ENCODE measurements at places on chromosomes 3 and 15.

DNA sequence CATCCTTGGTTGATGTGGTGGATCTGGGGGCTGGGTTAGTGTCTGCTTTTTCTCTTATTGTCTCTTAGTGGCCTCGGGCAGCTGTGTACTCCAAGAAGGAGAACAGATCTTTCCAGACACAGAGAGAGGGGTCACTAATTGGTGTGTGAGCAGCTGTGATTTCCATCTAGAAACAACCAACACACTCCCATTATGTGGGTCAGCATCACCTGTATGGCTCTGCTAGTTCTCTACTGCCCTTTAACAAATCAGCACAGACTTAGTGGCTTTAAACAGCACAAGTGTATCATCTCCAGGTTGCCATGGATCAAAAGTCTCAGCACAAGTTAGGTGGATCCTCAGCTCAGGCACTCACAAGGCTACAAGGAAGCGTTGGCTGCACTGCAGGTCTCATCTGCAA, 156.8 kb downstream of the LRTM1 start:
- no peak for DNase-seq

GRCh38 chr15:29623116-29623639, 199.1 kb downstream of the TJP1 start:
- no peak for DNase-seq

- DNase-seq = no peak
Observed at GRCh38 chr3:100210772-100211135, 50.0 kb upstream of the TBC1D23 start.

DNA sequence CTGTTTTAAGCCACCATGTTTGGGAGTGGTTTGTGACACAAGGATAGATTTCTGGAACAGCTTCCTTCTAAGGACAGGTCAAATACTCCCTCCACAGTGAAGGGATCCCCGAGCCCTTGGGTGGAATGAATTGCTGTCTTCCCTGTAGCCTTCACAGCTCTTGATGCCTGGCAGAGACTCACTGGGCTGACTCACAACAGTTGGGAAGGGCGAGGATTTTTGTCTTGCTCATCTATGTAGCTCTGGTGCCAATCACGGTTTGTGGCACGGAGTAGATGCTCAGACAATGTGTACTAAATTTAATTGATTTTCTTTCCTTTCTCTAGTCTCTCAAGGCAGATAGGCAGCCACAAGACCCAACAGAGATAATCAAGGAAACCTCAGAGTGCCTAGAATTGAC, 27.0 kb downstream of the CRYGS start:
- no peak for DNase-seq

DNA sequence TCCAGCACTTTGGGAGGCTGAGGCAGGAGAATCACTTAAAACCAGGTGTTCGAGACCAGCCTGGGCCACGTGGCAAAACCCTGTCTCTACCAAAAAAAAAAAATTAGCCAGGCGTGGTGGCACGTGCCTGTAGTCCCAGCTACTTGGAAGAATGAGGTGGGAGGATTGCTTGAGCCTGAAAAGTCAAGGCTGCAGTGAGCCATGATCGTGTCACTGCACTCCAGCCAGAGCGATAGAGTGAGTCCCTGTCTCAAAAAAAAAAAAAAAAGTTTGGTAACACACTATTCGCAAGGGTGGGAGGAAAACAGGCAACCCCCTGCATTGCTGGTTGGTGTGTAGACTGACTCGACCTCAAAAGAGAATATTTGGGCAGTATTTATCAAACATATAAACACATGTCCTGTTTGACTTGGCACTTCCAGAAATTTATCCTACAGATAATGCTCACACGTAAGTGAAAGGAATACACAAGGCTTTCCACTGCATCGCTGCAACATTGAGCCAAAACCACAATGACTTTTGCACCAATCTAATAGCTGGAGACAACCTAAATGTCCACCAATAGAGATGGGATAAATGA, 3.1 kb upstream of the ANPEP start:
- no peak for DNase-seq

GRCh38 chr15:66675446-66675845, 26.6 kb upstream of the SMAD6 start:
- no peak for DNase-seq

DNA sequence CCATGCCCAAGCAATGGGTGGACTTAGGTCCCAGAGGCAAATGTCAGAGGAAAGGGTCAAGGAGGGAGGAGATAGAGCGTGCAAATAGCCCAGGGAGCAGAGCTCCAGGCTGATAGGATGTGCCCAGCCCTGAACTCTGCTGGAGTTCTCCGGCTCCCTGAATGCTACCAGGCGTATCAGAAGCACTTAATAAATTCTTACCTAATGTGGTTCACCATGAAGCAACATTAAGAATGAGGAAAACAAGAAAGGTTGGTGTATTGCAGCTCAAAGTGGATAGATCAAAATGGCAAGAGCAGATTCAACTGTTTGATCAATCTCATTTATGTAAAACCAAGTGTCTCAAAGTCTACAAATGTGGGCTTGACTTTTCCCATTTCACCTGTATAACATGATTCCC, 38.3 kb downstream of the PXYLP1 start:
- no peak for DNase-seq

- no peak for DNase-seq
Observed at GRCh38 chr3:195031574-195032003, 239.4 kb downstream of the XXYLT1 start.

DNA sequence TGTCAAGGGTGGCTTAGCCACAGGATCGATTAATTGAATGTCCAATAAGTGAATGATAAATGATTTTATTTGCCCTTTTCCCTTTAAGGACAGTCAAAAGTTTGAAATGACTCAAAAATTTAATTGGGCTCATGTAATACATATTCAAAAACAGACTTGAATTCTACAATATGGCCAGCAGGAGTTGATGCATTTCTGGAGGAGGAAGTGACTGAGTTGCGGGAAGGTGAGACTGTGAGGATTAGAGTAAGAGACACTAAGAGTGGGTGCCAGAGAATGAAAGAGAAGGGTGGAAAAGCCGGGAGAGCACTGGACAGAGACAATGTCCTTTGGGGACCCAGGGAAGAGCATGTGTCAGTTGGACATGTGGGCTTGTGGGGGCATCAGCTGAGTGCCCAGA, 83.3 kb downstream of the MCTP2 start:
- no peak for DNase-seq

DNA sequence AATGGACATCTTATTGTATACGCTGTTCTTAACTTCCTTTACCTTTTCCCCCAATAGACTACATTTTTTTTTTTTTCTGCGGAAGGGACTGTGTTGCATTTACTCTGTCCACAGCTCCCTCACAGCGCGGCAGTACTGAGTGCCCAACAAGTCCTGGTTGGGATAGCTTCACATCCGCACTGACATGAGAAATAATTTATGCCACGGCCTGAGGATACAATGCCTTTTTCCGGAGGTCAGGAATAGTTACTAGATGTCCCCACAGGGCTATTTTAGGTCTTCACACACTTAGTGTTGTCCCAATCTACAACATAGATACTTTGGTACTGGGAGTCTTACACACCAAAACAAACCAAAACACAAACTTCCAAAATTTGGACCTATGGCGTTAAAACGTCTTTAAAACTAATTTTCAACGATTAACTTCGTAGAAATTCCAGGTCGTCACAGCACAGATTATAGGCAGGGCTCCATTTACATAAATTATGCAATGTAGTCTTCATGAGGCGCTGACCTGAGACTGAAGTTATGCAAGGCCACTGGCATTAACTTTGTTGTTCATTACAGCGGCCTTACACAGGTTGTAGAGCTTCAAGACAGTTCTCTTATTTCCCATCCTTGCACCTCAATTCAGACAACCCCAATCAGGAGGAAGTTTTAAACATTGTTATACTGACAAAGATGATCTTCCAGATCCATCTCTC, 989 bp upstream of the PPIB start:
- no peak for DNase-seq

GRCh38 chr3:14484741-14485140, 55.4 kb downstream of the GRIP2 start:
- no peak for DNase-seq
